ENCODE measurements at places on chromosomes 16 and 17.
A peak's percentile ranks its signal among the peaks of the same experiment; 100 is the strongest.

DNA sequence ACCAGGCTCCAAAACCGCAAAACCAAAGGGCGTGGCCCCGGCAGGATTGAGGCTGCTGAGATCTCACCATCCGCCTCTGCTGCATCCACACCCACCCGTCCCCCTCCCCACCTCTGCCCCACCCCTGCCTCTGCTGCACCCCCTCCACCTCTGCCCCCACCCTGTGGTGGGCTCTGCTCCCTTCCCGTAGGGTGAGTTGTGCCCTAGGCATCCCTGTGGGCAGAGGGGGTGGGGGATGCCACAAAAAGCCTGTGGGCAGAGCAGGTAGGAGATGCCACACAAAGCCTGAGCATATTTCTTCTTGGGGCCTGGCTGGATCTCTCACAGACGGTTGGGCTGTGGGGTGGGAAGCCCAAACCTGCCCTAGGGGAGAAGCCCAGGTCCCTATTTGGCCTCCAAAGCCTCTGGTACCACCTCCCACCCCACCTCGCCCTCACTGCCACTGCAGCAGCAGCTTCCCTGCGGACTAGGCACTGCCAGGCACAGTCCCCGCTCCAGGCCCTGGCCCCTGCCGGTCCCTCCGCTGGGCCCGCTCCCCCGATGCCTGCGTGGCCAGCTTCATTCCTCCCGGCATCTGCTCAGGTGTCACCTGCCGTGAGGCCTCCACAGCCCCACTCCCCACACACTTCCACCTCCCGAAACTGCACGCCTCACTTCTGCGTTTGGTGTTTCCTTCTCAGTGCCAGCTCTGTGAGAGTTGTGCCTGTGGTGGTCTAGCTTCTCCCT lies 11.3 kb upstream of the PABPN1L start:
- no peak for DNase-seq

- DNase-seq, result peak; percentile 26
These were observed 40.1 kb upstream of the RPL38 start for GRCh38 chr17:74163271-74163821.

DNA sequence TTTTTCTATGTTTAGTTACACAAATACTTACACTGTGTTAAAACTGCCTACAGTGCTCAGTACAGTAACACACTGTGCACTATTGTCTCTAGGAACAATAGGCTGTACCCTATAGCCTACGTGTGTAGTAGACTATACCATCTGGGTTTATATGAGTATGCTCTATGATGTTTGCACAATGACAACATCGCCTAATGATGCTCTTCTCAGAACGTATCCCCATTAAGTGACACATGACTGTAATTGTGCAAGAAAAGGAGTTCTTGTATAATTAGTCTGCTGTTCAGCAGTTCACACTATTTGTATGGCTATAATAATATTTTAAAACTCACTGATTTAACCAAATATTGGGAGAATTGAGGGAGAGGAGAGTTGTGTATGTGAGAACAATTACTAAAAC lies 173.7 kb downstream of the TRIM37 start:
- DNase-seq, result no peak

DNA sequence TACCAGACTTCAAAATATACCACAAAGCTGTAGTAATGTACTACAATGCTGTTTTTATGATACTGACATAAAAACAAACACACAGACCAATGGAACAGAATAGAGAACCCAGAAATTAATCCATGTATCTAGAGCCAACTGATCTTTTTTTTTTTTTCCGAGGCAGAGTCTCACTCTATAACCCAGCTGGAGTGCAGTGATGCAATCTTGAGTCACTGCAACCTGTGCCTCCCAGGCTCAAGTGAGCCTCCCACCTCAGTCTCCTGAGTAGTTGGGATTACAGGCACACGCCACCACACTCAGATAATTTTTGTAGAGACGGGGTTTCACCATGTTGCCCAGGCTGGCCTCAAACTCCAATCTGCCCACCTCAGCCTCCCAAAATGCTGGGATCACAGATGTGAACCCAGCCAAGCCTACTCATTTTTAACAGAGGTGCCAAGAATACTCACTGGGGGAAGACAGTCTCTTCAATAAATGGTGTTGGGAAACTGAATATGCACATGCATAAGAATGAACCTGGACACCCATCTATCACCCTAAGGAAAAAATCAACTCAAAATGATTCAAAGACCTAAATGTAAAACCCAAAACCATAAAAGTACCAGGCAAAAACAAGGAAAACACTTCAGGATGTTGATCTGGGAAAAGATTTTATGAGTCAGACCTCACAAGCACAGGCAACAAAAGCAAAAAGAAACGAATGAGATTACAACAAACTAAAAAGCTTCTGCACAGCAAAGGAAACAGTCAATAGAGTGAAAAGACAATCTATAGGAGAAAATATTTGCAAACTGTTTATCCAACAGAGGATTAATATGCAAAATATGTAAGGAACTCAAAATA lies 63.1 kb downstream of the STX8 start:
- DNase-seq, result peak; percentile 49

DNA sequence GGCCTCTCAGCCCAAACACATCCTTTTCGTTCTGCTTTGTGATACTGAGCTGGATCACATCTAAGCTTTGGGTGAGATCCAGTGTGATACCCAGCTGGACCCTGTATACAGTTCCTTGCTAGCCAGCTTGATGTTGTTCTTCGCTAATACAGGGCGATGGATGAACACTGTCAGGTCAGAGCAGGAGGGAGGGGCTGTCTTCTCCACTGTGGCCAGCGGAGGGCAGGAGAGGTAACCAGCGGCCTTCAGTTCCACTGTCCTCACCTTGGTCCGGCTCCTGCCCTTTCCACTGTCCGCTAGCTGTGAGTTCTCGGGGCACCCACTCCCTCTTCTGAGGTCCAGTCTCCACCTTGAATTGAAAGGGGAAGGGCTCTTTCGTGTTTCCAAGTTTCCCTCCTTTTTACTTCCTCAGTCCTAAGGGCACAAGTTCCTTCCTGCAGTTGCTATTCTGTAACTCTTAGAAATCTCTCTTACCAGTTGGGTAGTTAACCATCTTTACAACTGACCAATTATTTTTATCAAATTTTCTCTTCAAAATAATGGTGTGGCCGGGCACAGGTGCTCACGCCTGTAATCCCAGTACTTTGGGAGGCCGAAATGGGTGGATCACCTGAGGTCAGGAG lies 3.0 kb upstream of the ZNF213 start:
- peak; percentile 67 for DNase-seq

GRCh38 chr17:76329664-76330063 lies 21.6 kb upstream of the QRICH2 start:
- DNase-seq, result no peak

DNA sequence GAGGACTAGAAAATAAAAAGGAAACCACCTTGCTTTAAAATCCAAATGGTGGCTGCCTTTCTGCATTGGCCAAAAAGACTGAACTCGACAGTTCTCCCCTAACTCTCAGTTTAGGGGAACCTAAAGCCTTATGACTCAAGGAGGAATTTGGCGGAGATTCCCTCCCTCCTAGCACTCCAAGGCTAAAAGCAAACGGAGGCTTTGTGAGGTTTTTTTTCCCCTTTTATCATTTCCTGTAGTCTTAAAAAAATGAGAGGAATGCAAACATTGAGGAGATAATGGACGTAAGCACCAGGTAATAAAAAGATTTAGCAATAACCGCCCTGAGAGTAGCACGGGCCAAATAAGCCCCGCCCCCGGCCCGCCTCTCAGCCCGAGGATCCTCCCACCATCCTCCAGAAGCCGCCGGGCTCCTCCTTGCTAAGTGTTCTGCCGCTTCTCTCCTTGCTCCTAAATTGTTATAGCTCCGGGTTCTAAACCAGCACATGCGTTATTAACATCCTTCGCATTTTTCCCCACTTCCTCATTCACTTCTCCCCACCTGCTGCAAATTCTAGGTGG lies 5.8 kb upstream of the KIFC3 start:
- DNase-seq, result peak; percentile 95

DNA sequence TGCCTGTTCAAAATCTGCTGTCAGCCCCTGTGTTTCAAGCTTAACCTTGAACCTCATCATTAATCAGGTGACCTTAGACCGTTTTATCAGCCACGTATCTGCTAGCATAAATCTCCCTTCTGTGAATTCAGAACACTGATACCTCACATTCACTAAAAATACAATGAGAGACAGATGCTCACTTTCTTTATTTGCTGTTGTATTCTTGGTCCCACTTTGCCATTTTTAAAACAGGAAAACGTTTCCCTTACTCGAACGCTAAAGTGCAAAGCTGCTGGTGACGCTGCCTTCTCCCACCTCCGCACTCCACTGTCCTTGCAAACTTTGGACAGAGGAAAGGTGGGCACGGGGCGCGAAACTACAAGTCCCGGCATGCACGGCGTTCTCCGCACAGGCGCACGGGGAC lies 220 bp upstream of the ARHGAP44 start:
- DNase-seq, result no peak

DNA sequence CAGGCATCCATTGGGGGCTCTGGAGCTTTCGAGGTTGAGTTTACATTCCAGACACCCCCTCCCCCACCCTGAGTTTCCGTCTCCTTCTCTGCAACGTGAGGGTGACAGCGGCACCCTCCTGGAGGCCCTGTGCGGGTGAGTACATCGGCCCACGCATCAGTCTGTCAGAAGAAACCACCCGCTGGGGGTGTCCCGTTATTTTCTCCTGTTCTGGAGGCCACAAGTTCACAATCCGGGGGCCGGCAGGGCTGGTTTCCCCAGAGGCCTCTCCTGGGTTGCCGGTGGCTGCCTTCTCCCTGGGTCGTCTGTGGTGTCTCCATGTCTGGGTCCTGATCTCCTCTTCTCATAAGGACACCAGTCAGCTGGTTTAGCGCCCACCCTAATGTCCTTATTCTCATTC lies 35.7 kb downstream of the GSE1 start:
- DNase-seq, result no peak

DNA sequence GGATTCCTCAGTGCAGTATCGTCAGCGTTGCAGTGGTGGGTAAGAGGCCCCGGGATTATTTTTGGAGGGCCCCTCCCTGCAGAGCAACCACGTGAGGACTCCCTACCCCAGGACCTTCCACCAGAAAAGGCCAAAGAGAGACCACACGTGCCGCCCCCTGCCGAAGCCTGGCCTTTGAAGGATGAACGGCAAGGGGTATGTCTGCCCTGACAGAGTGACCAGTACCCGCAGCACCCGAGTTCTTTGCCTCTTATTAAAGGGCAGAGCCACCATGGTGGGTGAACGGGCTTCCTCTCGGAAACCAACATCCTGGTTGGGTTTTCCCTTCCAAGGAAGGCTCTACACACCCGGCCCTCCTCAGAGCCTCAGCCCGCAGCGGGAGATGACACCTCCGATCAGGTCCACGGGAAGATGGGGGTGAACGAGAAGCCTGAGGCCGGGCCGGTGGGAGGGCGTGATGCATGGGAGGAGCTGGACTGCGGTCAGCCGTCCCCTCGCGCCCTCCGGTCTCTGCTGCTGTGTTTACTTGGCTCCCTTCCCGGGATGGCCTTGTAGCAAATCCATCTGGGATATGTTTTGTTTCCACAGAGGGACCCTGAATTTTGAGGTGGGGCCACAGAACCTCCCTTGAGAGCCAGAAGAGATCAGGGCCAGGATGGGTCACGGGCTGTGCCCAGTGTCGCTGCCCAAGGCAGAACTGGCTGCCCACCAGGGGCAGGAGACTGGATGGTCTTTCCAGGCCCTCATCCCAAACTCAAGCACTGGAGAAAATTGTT lies 49.1 kb downstream of the TBC1D16 start:
- DNase-seq, result no peak

DNA sequence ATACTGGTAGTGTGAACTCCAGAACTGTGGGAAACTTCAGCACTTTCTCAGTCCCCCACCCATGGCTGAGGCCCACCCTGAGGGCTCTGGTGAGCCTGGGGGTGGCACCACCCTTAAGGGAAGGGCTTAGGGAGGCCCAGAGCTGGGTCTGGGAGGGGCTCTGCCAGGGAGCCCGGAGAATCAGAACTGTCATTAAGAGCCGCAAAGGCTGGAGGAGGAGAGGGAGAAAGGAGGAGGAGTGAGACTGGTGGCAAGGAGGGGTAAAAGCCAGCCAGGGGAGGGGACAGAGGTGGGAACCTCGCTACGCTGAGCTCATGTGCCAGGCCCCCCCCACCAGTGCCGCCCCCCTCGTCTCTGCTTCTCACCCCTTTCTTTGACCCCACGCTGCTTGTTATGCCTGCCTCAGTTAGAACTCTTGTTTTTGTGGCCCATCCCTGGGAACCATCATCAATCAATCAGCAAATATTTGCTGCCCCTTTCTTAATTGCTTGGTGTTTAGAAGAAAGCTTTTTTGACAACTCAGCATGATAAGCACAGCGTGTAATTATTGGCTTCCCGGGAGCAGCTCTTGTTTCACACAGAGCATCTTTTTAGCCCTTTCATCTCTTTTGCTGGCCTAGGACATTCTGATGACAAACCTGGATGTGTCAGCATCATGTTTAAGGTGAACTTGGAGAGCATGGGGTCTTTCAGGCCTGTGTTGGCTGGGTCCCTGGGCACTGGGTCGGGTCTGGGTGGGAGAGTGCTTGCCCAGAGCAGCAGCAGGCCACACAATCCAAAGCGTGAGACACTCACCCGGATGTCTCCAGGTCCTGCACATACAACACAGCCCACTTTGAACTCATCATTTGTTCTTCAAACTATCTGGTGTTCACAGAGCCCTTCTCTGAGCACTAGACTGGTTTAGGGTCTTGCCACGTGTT lies 77.7 kb downstream of the NETO2 start:
- DNase-seq, result no peak

GRCh38 chr17:760371-760770 lies 8.3 kb upstream of the GEMIN4 start:
- no peak for DNase-seq

- DNase-seq, result peak; percentile 9
These were observed 210.4 kb upstream of the N4BP1 start for GRCh38 chr16:48820379-48820778.

DNA sequence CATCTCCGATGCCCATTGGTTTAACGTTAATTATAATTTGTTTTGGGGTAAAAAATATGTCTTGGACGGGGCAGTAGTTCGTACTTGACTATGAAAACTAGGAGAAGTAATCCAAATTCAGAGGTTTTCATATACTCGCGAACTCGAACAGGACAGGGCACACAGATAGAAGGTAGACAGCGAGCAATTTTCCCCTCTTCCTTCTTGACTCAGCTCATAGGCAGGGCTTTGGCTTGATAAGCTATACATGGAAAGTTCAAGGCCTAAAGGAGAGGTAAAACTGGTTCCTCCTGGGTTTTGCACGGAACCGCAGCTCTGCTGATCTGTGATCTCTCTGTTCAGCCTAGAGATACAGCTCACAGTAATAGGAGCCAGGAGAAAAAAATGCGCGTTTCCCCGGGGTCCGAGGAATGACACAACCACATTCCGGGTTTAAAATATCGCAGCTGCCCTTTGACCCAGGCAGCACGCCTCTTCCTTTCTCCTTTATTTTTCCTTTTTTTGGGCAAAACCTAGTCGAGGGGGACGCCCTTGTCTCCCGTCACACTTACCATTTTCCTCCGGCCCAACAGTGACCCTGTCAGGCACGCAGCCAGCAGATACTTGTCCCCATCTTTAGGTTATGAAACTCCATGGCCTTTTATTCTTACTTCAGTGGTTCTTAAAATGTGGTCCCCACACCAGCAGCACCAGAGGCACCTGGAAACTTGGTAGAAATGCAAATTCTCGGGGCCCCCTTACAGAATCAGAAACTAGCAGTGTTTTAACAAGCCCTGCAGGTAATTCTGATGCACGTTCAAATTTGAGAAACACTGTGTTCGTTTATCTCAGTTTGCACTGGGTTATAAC lies 1.7 kb upstream of the LASP1 start:
- DNase-seq, result peak; percentile 53
